ENCODE measurements at places on chromosomes 5 and 9.

GRCh38 chr9:81771571-81771970 lies 82.2 kb upstream of the TLE1 start:
- DNase-seq: no peak

- DNase-seq: peak; percentile 26
These were observed at the start of gene NNT for GRCh38 chr5:43602461-43603343. Gene NNT (plus strand): TSS chr5:43603180. CDS start chr5:43609196, 6,016 bp downstream.

DNA sequence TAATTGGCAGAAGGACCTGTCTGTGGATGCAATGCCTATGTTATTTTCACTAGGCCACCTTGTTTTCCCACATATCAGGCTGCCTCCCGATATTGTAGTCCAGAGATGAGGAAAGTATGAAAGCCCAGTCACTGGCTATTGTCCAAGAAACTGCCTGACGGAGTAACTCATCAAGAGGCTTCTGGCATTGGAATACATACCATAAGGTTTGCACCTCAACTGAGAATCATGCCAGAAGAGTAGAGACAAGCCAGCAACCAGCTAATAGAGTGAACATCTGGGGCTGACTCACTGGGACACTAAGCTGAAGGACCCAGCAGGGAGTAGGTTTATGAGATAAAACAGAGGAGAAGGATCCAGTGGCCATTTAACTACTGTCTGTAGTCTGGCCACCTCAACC lies 137.2 kb upstream of the FST start:
- DNase-seq: no peak

DNA sequence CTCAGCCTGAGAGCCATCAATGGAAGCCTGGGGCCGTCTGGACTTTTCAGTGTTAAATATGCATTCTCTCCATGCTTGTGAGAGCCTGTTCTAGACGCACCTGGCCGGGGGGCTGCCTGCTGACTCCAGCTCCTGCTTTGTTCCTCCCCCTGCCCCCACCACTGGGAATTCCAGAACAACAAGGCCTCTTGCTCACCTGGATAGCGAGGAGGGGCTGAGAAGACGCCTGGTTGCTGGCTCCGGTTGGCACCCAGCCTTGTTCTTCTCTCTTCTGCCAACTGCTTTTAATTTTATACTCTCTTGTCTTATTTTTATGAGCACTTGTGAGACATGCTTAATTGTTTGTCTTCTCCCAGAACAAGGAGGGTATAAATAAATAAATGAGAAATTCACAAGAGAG lies 15.0 kb upstream of the RAPGEF1 start:
- DNase-seq: no peak

DNA sequence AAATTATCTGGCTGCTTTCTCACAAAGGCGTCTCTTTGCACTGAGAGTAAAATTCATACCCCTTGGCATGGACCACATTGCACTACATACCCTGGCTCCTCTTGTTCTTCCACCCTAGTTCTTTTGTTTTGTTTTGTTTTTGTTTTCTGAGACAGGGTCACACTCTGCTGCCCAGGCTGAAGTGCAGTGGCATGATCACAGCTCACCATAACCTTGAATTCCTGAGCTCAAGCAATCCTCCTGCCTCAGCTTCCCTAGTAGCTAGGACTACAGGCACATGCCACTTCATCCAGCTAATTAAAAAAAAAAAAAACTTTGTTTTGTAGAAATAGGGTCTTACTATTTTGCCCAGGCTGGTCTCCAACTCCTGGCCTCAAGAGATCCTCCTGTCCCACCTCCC lies 51.4 kb downstream of the ARRDC3 start:
- no peak for DNase-seq

GRCh38 chr5:127353796-127354195 lies 63.2 kb downstream of the MEGF10 start:
- DNase-seq: no peak

- DNase-seq: no peak
These were observed 70.5 kb downstream of the ADAMTSL1 start for GRCh38 chr9:18544456-18544855.

GRCh38 chr5:42842921-42843641 lies 31.4 kb upstream of the SELENOP start:
- no peak for DNase-seq
